ENCODE measurements at places on chromosomes 6 and 20.

DNA sequence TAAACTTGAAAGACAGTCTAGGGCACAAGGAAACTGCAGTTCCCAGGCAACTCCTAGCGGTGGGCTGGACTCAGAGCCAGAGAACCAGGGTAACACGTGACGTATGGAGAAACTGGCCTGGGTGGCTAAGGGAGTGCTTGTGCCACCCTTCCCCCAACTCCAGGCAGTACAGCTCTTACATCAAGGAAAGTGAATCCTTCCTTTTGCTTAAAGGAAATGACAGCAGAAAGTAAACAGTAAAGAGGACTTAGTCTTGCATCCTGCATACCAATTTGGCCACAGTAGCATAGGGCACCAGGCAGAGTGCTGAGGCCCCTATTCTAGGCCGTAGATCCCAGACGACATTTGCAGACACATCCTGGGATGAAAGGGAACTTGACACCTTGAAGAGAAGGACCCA is 322.8 kb downstream of the CD109 start:
- no peak for DNase-seq

DNA sequence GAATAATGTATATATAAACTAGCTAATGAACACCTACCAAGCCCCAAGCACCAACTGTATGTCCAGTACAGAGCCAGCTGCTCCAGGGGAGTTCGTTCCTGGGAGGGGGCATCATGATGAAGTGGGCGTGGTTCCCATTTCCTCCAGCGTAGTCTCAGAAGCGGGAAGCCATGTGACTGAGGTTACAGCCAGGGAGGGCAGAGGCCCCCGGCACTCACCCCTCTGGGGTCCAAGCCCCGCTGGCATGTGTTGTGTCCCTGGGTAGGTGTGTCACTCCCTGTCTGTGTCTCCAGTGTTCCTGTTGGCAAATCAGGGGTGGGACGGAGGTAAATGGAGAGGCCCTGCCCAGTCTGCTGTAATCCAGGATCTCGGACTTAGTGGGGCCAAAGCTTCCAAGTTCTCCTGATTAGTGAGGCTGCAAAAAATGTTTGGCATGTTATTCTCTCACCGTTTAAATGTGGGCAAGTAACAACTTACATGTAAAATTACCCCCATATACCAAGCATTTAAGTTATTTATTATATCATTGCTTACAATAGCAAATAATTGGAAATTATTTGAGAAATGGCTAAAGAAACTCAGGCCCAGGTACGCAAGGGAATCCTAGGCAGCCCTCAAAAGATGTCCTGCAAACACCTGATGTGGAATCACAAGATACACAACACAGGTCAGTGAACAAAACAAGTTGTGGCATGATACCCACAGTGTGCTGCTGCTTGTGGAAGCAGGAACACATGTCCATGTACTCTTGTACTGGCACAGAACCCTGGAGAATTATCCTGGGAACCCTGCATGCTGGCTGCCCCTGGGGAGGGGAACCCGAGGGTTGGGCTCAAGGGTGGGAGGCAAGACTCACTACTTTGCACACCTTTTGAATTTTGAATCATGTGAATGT is 22.2 kb downstream of the FAM110A start:
- no peak for DNase-seq

DNA sequence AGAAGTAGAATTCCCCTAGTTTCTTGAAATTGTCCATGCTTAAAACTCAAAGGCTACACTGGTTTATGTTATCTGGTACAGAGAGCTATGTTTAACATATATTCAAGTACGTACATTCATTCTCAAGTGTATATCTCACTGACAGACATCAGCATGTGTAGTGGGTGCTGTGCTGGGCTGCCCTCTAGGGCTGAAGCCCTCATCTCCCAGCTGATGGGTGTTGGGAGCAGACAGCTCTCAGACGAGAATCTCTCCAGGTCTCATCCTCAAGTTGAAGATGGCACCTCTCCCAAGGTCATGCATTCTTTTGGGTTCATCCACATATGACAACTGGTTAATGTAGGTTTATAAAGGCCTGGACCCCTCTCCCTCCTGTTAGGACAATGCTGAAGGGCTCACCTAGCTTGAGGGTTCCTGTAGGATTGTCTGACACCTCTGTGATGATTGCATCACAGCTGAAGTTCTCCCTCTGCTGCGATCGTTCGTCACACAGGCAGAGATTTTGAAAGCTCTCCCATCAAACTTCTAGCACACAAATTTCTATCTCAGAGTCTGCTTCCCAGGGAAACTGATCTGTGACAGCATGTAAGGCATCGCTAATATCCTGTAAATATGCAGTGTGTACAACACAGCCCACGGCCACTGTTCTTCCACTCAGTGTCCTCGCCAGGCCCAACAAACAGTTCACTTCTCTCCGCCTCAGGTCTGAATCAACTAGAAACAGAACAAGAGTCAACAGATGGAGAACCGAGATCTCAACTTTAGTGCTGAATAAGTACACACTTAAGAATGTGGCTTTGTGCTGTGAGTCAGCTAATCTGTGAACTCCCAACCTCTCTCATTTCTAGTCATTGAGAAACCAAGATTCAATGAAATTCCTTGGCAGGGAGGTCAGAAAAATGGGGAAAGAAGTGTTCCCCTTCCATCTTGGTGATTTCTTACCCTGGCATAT is 43.2 kb downstream of the PREP start:
- no peak for DNase-seq

GRCh38 chr20:44901974-44902373 is 7.9 kb upstream of the PABPC1L start:
- DNase-seq: no peak

DNA sequence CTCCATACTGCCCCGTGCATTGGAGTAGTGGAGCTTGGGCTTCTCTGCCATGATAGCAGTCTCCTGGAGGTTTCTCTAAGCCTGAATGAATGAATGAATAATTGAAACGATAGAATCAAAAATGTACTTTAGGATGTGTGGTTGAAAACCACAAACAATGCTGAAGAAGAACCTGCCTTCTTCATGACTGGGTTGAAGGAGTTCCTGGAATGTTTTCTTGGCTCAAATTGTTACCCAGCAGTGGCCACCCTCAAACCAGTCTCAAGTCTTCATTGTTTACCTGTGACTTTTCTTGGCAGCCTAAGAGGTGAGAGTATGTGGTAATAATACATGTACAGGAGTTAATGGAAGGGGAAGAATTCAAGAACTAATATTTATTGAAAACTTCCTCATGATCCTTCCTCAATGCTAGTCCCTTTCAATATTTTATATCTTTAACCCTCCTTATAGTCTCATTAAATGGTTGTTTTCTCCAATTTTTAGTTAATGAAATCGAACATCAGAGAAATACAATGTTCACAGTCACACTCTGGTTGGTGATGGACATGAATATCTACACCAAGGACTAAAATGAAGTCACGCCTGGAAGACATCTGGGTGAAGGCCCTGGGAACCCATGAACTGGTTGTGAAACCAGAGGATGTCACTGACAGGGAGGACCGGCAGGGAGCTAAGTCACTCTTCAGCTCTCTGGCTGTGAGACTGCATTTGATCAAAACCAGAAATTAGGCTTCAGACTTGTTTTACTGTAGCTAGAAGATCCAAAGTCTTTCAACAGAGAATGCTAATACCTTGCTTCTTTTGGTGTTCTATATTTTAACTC is at the start of gene GSTA5:
GSTA5 (minus strand) TSS at position 51 of the 823 bp plus-strand sequence.
- DNase-seq: no peak

DNA sequence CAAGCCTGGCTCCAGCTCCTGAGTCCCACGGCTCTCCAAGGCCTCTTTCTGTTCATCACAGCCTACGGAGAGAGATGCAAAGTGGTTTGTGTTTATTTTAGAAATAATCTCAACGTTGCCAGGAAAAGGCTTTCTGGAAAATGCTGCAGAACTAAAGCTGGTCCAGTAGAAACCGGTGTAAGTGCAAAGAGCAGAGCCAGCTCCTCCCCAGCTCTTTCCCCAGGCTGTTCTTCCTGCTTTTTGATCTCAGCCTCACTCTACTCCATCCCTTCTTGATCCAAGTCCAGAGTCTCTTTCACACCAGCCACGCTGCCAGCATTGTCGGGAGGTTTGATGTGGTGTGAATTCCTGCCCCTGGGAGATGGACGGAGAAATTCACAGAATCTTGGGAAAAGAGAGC is 69.8 kb downstream of the TMEM170B start:
- peak; percentile 77 for DNase-seq
